Lower lobe of right lung (tissue), 2 donors: ENCODE measurements at places on chromosomes 4 and X.

DNA sequence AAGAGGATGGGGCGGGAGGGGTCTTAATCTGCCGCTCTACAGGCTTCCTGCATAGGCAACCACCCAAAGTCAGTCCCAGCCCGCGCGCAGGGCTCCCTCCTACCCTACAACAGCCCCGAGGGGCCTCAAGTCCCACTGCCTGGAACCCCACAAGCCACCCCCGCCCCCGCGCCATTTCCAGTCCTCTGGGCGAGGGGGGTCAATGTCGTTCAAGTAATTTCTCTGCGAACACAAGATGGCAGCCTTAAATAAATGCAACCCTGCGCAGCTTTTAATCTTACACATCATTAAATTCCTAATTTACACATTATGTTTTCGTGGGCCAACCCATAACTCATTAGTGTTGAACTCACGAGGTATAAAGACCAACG, 92.9 kb downstream of the BCOR start:
- no peak for DNase-seq

DNA sequence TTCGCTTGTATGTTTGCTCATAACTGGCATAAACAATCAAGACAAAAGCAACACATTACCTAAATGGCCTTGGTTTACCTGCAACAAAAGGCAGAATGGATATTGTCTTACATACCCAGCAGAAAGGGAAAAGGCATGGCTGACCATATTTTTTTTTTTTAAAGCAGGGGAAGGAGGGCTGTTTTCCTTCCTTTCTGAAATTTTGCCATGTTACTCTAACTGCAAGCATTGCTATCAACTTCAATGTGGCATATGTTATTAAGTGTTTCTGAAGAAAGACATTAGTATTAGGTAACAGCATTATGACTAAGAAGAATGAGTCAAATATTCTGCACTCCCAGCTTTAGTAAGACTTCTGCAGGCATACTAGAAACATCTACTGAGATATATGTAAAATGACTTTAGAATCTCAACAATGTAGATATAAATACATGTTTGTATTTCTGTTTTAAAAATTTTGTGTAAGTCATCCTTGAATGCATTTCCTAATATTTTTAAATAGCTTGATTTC, 512.6 kb upstream of the FAM241A start:
- no peak for DNase-seq

- no peak for DNase-seq
Observed at GRCh38 chrX:12770440-12770839, 20.8 kb upstream of the PRPS2 start.

GRCh38 chr4:176817204-176817603, 24.5 kb upstream of the VEGFC start:
- no peak for DNase-seq

- DNase-seq = no peak
Observed at GRCh38 chr4:169066934-169067333, 56.9 kb upstream of the CBR4 start.

DNA sequence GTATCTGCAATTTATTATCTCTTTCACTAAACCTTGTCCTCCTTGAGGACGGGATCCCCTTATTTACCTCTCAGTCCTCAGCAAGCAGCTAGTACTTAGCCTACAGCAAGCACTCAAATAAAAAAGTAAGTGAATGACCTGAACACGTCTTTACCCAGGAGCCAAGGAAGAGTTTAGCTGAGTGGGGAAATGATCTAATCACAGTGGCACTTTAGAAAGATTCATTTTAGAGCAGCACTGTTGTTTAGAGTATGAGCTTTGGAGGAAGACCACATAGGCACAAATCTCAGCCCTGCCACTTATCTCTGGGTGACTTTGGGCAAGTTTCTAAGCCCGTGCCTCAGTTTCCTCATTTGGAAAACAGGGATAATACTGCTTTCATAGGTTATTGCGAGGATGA, 2.7 kb downstream of the FAM120C start:
- DNase-seq = no peak

- no peak for DNase-seq
Observed at GRCh38 chr4:82437285-82438005, 7.1 kb downstream of the ENOPH1 start.

DNA sequence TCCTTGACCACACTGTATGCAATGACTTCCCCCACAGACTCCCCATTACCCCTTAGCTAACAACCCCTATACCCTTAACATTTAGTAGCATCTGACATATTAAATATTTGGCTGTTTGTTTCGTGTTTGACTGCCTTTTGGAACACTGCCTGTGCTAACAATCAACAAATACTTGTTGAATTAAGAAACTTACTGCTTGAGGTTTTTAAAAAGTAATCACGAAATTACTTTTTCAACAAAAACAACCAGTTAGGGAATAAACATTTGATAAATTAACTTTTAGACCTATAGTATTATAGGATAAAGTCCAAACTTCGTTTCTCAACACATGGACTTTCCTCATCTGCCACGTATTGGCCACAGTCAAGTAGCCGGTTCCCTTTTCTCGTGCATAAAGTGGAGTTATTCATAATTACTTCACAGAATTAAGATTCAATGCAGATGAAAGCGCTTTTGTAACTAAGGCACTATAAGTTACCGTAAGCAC, 555 bp upstream of the ELMOD2 start:
- no peak for DNase-seq

- DNase-seq = no peak
Observed at GRCh38 chrX:155148724-155149537, 67.3 kb upstream of the VBP1 start.

DNA sequence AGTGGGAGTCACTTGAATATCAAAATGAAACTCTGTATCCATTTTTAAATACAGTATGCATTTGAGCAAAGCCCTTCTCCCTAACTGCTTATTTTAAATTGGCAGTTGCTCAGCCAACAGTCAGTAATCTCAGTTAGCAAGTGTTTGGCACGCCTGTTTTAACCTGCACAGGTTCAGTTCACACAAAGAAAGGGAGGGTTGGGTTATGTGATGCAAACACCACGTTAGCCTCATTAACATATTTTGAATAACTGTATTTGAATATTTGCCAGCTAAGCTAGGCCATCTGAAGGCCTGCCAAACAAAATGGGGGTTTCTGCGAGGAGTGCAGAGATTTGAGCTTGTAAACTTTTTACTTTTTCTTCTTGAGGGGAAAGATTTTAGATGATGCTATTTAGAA, 19.8 kb downstream of the GAB1 start:
- DNase-seq = no peak

DNA sequence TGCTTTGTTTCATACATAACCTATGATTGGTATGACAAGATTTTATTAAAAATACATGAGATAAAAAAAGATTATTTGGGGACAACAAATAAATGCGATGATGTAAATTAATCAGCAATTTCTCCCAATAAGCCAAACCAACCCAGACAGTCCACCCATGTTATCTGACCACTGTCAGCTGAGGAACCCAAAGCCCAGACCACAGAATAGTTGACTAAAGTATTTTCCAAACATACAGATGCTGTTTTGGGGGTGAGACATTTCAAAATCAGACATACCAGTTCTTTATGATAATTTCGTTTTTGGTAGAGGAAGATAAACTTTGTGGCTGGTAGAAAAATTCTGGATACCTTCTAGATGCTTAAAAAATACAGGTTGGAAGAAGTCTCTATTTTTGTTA, 650.8 kb upstream of the FAM241A start:
- DNase-seq = no peak

GRCh38 chrX:40202456-40202855, 104.7 kb upstream of the BCOR start:
- no peak for DNase-seq

GRCh38 chr4:25253071-25253445, 19.2 kb downstream of the PI4K2B start:
- no peak for DNase-seq

- no peak for DNase-seq
Observed at GRCh38 chr4:74897386-74897785, 35.5 kb upstream of the PARM1 start.

DNA sequence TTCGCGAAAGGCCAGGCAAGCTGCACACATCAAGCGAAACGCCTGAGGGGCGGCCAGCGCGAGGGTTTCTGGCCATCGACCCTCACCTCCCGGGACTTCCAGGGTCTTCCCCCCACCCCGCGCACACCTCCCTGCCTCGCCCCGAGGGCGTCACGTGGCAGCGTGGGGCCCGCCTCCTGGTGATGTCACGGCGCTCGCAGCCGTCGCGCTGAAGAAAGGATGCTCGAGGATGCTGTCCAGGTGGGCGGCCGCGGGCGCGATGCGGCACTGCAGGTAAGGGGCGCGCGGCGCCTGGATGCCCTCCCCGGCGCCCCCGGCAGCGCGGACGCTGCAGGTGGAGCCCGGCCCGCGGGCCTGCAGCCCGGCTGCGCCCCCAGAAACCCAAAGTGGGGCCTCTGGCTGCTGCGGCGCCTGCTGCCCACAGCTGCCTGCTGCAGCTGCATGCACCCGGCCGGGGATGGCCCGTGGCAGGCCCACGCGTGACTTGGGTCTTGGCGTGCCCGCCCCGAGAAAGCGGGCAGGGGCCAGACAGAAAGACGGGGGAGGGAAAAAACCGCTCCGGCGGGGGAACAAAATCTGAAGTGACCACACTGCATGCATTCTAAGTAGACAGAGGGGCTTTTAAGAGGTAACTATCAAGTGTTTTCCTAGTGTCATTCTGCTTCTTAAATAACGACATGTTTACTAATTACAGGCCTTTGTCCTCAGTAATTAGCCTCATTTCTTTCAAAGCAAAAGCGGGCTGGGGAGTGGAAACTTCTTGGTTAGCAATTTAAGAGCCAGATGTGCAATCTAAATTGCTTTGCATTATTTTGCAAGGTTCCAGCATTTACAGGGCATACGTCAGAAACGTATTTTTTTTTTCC, 1.7 kb downstream of the CLCN4 start:
- DNase-seq = no peak

DNA sequence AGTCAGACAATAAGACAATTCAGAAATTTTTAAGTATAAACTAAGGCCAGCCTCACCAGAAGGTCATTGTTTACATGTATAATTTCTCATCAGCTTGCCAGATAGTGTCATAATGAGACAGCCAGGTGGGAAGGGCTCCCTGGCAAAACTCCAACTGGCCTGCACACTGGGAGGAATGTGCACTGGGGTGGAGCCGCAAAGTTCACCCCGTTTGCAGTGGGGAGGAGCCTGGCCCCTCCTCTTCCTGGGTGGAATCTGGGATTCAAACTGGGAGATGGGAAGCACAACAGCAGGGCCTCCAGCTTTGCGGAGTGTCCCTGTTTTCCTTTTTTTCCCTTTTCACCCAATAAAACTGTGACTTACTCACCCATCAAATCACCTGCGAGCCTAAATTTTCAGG, 329.9 kb downstream of the SMARCA1 start:
- no peak for DNase-seq

DNA sequence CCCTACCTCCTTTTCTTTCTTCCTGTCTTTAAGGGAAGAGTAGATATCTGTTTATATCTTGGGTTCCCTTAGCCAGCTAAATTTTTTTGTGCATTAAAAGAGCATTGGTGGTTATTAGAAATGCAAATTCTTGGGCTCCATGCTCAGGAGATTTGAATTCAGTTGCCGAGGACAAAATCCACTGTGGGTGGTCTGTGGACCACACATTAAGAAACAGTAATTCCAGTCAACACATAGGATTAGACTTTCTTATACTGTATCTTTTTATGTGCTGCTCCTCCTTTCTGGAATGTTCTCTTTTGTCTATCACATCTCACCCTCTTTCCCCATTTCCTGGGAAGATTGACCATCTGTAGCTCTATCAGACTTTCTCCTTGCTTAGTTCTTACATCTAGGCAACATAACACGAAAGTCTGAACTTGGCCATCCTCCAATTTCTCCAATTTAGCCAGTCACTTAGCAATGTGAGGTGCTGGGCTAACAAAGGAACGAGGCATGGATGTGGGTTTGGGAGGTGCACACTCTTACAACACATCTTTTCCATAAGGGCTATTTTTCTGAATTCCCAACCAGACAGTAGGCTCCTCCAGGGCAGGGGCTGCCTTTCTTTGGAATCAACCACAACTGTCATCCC, 5.3 kb upstream of the PDLIM3 start:
- DNase-seq = no peak

DNA sequence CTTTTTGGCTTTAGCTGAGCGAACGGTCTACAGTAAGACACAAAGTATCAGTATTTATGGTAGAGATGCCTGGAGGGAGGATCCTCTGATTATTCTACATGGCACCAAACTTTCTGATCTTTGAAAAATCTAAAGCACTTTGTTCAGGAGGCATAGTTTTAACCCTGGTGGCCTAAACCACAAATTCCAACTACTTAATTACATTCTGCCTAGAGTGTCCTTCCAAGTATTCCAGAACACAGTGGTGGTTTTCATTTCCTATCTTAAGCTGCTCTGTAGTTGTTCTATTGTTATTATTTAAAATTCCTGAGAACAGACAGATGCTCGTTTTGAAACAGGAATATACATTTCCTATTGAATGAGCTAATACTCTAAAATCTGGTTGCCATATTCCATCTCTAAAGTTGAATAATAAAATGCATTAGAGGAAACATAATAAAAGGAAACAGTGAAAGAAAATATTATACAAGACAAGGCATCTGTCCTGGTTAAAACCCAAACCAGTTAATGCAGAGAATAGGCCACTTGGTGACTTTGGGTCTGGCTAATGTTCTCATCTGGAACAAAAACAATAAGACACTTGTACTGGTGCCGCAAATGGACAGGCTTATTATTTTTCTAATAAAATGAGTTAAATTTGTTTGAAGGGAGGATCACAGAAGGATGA, 657.4 kb downstream of the SPRY1 start:
- DNase-seq = no peak

DNA sequence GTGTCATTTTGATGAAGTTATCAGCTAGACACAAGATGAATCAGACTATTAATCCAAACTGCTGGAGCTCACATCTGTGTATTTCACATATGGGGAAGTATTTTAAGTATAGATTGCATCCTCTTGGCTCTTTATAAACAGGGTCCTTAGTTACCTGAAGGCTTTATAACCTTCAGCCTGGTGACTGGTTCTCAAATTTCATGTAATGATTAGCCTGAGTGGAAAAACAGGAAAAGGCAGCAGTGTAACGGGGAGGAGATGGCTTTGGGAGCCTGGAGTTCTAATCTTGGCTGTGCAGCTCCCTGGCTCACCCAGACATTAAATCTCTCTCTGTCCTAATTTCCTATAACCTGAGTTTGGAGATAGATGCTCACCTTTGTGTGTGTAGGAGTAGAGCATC, 103.8 kb upstream of the HPF1 start:
- DNase-seq = no peak

GRCh38 chr4:187504974-187505797, 490.4 kb upstream of the ZFP42 start:
- DNase-seq = no peak

DNA sequence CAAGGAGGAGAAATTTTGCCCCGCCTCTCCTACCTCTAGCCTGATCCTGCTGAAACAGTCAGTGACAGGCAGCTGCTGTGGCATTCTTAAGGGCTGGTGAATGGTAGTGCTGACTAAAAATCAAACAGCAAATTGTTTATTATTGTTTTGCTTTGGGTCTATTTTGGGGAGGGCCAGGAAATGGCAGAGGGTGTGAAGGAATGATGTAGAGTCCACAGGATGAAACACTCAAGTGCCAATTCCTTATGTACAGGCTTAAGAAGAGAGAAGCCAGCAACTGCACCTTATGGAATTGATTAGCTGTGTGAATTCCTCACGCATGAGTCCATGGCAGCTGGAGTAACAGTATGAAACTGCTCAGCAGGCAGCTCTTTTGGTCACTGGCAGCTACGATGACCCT, 39.7 kb downstream of the VEGFC start:
- DNase-seq = no peak
